ENCODE measurements at places on chromosomes 12 and 14.
A peak's percentile ranks its signal among the peaks of the same experiment; 100 is the strongest.

GRCh38 chr14:24964591-24964990, 85.4 kb downstream of the STXBP6 start:
- DNase-seq = no peak

DNA sequence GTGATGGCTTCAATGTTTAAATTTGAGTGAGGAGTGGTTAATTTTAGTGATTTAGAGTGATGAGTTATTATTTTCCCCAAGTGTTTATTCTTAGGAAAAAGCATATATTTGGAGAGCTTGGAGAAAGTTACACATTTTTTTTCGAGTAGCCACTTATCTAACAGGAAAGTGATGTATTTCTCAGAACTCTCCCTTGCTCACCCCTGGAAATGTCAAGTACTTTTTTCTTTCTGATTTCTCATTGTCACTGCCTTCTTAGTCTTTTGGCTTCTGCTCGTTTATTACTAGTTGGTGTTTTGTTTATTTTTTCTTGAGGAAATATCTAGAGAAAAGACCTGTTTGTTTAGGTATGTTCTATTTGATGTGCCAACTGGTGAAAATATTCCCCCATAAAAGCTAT, 58.8 kb downstream of the AEBP2 start:
- DNase-seq = no peak

- no peak for DNase-seq
Observed at GRCh38 chr12:3988519-3989217, 115.5 kb upstream of the PARP11 start.

- no peak for DNase-seq
Observed at GRCh38 chr12:64525461-64526160, 73.7 kb downstream of the TBK1 start.

DNA sequence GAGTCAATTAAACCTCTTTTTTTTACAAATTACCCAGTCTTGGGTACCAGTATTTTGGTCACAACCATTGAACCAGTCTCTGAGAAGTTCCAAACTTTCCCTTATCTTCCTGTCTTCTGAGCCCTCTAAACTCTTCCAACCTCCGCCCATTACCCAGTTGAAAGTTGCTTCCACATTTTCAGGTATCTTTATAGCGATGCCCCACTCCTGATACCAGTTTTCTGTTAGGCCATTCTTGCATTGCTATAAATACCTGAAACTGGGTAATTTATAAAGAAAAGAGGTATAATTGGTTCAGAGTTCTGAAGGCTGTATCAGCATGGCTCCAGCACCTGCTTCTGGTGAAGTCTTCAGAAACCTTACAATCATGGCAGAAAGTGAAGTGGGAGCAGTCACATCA, 31.7 kb downstream of the TTC5 start:
- DNase-seq = no peak

DNA sequence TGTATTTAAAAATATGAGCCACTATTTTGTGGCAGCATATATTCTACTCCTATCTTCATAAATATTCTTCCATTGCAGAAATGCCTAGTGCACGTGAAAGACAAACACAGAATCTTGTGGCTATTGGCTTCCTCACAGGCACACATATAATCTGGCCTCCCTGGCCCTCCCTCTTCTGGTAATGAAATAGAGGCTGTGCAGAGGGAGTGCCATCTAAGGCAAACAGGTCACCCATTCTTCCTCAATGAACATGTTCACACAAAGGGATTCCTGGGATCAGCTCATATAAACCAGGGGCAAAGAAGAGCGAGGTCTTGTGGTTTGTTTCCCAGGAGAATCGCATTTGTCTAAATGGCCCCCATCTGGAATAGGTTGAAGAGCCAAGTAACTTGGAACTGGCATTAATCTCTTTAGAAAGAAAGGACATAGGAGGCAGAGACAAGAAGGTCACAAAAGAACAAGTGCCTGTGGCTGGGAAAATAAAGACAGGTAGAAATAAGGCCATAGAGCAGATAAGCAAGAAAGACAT, 171.6 kb upstream of the PTPRQ start:
- no peak for DNase-seq

DNA sequence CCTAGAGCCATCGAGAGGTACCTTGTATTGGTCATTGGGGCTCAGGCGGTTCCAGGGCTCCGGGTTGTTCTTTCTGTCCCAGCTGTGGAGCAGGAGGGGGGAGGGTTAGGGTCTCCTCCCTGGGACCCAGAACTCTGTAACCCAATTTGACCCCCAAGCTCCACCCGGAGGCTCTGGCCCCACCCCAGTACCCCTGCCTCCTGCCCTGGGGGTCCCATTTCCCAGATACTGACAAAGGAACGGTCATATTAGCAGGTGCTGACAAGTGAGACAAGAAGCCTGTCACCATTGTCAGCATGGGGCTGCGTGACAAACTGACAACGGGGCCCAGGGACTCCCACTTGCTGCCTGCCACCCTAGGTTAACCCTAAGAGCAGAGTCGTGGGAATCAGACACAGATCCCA, 6.2 kb downstream of the SHMT2 start:
- DNase-seq = no peak

- no peak for DNase-seq
Observed at GRCh38 chr12:1201886-1202285, 210.9 kb downstream of the ERC1 start.

GRCh38 chr14:96502621-96503305, 581 bp downstream of the PAPOLA start:
- DNase-seq = peak; percentile 5

GRCh38 chr12:4812624-4813327, 92.6 kb downstream of the GALNT8 start:
- no peak for DNase-seq

- DNase-seq = no peak
Observed at GRCh38 chr12:96064271-96064670, 28.9 kb upstream of the LTA4H start.

DNA sequence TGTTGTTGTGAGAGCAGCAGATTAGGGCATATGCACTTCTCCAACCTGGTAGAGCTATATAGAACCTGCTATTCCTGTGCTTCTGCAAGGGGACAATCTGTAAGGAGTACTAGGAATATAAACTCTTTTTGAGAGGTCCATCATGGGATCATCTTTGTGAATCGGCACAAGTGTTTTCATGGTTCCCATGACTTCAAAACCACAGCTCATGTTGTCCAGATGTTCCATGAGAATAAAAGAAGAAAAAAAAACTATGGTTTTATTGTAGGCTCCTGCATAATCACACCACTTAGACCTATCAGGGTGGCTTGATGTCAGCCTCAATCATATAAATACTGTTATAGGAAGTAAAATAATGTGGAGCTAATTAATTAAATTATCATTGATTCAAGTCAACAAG, 311.4 kb upstream of the ATP2B1 start:
- DNase-seq = no peak

DNA sequence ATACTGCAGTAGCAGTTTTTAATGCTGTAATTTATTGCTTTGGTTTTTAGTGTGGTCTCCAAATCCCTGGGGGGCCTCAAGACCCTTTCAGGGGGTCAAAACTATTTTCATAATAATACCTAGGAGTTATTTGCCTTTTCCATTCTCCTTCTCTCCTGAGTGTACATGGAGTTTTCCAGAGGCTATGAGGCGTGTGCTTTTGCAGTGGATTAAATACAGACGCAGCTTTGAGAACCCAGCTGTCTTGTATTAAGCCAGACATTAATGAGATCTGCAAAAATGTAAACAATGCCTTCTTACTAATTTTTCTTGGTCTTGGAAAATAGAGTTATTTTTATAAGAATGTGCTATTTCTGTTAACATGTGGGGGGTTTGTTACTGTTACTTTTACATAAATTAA, 68.6 kb downstream of the SLC25A47 start:
- no peak for DNase-seq

- DNase-seq = no peak
Observed at GRCh38 chr12:3097186-3097804, 20.1 kb downstream of the TSPAN9 start.

- no peak for DNase-seq
Observed at GRCh38 chr12:47722136-47722834, 3.0 kb downstream of the ENDOU start.
